Renal cortical epithelial cell (primary cell): ENCODE measurements at places on chromosomes 7 and 10.
A peak's percentile ranks its signal among the peaks of the same experiment; 100 is the strongest.

GRCh38 chr7:154914308-154914995 lies 88.5 kb downstream of the PAXIP1 start:
- no peak for DNase-seq

DNA sequence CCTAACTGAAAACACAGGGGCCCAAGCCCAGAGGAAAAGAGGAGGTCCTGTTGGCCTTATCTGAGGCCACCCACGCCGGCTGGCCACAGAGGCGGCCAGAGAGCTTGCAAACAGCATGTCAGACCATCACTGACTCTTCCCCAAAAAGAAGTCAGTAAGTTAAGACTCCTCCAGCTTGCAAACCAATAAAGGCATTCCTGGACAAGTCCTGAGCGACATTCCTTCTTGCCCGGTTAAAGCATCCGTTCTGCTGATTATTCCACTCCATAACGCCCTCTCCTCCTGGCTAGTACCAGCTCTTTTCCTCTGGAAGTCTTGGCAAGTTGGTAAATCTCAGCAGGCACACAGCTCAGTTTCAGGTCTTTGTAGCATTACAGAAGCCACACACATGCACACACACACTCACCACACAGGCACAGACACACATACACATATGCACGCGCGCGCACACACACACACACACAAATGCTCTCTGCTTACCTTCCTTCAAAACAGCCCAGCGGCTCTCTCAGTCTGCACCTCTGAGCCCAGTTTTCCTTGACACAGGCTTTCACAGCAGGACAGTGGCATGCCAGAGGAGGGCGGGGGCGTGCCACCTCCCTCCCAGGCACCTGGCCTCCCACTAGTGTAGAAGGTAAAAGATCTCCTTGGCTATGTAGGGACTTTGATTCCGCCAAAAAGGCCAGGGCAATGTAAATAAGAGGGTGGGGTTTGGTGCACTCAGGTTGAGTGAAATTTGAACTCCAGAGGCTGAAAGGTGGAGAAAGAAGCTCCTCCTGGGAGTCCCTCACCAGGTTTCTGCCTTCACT lies 201.4 kb downstream of the TNS3 start:
- peak; percentile 56 for DNase-seq

- DNase-seq, result no peak
Observed at GRCh38 chr10:25504838-25505237, 330.0 kb downstream of the GPR158 start.

GRCh38 chr7:141133646-141134045 lies 59.8 kb downstream of the TMEM178B start:
- peak; percentile 27 for DNase-seq

DNA sequence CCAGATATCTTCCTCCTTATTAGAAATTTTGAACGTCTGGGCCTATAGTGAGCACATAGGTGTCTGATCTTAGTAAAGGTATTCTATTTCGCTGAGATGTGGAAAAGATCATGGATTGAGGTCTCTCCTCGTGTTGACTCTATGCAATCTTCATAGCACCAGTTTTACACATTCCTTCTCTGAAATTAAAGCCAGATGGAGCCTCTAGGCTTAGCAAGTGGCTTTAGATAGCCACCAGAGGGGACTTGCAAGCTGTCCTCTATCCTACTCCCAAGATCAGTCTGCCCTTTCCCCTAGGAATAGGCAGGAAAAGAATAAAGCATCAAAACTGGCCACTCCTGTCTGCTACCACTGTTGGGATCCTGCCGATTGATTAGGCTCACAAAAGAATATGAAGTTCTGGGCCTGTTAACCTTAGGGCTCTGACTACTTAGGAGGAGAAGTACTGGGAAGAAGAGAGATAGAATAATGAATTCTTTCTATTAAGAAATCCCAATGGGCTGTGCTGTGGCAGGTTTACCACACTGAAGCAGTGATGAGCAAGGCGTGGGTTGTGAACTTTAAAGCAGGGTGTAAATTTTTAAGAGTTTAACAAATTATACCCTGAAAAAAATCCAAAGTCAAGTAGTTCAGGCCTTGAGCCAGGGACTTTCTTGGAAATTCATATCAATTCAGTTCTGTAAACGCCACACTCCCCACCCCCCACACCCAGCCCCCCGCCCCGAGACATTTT lies 2.2 kb upstream of the STRIP2 start:
- DNase-seq, result no peak

DNA sequence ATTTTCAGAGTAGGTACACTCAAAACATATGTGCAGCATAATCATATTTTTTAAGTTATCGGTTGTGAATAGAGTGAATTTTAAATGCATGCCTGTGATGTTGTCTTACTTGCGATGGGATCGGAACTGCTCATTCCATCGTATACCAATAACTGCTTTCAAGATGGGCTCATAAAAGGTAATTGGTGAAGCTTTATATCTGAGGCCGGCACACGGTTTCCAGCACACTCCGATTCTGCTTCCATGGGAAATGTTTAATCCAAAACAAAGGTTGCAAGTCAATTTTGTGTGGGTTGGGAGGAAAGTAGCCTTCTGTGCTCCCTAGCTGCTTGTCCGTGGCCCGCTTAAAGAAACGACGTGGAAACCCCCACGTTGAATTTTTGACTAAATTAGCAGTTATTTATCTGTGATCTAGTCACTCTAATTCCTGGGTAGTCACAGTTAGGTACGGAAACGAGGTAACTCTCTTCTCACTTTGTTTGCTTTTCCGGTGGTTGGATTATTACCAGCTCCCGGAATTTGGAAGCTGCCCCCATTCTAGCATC lies 10.1 kb upstream of the CELF2 start:
- DNase-seq, result no peak

DNA sequence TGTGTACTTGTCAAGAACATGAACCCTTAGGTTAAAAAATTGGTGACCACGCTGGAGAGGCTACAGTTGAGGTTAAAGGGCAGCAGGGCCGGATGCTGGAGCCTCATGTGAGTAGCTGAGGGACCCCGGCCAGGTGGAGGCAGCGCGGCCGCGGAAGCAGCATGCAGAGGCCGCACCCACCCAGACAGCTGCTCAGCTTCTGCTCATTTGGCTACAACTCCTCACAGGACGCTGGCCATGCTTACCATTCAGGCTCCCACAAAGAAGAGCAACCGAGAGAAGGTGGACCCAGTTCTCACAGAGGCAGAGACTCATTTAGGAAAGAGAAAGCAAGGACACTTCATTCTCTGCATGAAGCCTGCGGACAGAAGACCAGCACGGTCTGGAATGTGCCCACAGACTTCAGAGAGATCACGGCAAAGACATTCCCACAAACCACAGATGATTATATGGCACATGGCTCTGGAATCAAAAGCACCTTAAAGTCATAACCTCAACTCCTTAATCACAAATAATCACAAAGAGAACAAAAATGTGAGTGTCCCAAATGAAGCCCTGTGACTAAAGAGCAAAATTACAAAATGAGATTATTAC lies 94.4 kb downstream of the VOPP1 start:
- peak; percentile 50 for DNase-seq

DNA sequence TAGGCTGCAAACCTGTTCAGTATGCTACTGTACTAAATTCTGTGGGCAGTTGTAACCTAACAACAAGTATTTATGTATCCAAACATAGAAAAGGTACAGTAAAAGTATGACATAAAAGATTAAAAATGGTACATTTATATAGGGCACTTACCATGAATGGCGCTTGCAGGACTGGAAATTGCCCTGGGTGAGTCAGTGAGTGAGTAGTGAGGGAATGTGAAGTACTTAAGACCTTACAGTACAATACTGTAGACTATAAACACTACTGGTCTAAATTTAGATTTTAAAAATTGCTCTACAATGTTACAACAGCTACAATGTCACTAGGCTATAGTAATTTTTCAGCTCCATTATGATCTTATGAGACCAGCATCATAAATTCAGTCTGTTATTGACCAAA lies 146.0 kb upstream of the GNAI1 start:
- DNase-seq, result peak; percentile 11

- DNase-seq, result peak; percentile 98
Observed at GRCh38 chr10:100890673-100891317, 22.0 kb upstream of the SLF2 start.

GRCh38 chr10:126108693-126109092 lies 212.3 kb downstream of the FANK1 start:
- no peak for DNase-seq

DNA sequence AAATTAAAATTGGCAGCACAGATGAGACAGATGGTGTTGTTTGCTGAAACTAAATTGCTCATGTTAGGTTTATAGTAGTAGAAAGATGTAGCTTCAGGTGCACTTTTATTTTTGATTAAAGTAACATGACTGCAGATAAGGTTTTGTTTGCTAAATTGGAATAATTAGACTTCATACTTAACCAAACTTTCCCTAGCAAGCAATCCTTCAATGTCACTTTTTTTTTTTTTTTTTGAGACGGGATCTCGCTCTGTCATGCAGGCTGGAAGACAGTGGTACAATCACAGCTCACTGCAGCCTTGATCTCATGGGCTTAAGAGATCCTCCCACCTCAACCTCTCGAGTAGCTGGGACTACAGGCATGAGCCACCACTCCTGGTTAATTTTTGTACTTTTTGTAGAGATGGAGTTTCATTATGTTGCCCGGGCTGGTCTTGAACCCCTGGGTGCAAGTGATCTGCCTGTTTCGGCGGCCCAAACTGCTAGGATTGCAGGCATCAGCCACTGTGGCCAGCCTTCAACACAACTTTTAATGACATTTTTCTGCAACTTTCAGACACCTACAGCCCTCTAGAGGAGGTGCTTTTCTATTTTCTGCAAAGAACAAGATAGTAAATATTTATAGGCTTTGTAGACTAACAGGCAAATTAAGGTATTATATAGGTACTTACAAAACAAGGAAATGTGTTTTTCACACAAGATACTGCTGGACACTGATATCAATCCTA lies 84.8 kb upstream of the CCNY start:
- no peak for DNase-seq

- DNase-seq, result peak; percentile 90
Observed at GRCh38 chr7:112001091-112001826, 204.9 kb downstream of the DOCK4 start.

DNA sequence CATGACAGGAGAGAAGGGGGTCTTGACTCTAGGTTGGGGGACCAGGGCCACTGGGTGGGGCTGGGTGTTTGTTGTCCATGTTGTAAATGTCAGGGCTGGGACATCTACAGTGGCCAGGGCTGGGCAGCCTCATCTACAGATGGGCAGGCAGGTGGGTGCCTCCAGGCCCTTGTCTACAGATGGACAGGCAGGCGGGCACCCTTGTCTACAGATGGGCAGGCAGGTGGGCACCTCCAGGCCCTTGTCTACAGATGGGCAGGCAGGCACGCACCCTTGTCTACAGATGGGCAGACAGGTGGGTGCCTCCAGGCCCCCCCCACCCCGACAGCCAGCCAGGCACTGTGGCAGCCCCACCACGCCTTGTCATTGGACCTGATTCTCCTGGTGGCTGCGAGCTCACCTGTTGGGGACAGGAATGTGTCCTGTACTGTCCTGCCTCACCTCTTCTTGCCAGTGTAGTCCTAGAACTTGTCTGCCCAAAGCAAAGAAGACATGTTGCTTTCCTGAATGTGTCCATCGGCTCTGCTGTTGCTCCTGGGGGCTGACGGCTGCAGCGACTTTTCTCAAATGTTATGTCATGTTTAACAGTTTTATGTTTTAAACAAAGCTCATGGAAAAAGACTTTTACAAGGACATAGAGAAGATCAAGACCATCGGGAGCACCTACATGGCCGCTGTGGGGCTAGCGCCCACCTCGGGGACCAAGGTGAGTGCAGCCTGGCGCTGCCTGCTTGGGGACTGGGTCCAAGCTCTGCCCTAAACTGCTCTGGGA lies 129.9 kb downstream of the ADCY1 start:
- no peak for DNase-seq

DNA sequence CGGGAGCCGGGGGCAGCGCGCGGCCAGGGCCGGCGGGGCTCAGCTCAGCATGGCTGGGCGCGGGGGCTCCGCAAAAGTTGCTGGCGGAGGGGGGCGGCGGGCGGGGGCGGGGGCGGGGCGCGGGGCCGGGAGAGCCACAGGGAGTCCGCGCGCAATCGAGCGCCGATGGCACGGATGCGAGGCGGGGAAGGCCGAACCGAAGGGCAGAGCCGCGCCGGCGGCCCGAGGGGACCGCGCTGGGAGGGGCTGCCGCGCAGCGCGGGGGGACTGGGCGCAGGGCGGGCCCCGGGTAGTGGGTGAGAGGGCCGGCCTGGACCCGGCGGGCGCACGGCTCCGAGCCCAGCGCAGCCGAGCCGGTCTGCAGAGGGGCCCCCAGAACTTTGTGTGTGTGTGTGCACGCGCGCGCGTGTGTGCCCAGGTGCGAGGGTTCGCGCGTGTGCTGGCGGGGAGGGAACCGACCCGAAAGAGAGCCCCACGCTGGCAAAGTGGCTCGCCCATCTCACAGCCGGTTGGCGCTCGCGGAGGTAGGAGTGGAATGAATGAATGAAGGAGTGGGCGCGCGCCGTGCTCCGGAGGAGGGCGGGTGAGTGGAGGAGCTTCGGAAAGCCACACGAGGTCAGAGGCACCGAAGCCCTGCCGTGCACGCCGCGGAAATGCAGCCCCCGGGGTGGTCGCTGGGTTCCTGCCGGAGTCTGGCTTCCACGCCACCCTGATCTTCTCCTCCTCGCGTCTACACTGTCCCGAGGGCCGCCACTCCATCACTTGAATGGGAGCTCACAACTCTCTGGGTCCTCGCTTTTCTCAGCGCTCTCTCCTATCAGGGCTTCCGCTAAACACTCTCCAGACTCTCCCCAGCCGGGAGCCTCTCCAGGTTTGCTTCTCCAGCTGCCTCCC lies at the start of gene HIPK2:
HIPK2 (minus strand) TSS at position 51 of the 894 bp plus-strand sequence. CDS start 375 bp downstream, outside the sequence.
- DNase-seq, result no peak

GRCh38 chr7:154575497-154575896 lies 427.4 kb downstream of the PAXIP1 start:
- no peak for DNase-seq
